ENCODE measurements at places on chromosomes 5 and 9. TPM values are rescaled to one million over a fixed set of nuclear protein-coding genes. Genes with fewer than 3 reads are reported as not detected.

PCDHGB5 gene
- 14.3 TPM for total RNA-seq

KCNN2 gene
- total RNA-seq: 0.54 TPM

MTX3 gene
- total RNA-seq: 7.5 TPM

ROR2 gene
- not detected for total RNA-seq
